ENCODE measurements at places on chromosomes 6 and 20. TPM values are rescaled to one million over a fixed set of nuclear protein-coding genes. Genes with fewer than 3 reads are reported as not detected.

DNA sequence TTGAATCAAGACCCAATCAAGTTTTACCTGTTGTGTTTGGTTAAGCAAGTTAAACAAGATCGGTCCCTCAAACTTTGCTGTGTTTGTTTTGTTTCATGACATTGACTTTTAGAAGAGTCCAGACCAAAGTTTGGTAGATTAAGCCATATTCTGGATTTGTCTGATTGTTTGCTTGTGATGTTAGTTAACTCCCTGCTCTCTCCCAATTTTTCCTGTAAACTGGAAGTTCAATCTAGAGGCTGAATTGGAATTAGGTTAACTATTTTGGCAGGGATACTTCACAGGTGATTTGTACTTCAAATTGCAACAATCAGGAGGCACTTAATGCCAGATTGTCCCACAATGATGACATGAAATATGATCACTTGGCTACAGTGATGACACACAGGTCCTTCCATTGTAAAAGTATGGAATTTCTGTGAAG lies 13.6 kb upstream of the SH3BGRL2 start:
- DNase-seq, result no peak

DNA sequence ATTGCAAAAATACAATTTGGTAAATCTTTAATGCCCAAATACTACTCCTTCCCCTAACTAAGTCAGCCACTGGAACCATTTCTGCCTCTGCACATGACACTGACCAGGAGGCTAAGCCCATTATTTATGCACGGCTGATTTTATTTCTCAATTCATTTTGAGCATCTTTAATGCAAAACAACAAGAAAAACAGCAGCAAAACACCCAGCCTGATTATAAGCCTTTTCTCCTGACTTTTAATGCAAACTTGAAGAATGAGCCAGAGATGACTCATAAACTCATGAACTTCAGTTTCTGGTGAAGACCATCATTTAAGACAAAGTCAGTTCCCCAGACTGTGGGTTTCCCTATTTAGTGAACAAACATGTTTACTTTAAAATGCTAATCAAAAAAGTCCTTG lies 51.6 kb downstream of the CYP24A1 start:
- DNase-seq, result no peak

The BPIFA1 gene
- total RNA-seq, result not detected

The DCDC2 gene
- total RNA-seq, result 0.12 TPM

GRCh38 chr6:90298459-90299053 lies 1.9 kb upstream of the BACH2 start:
- DNase-seq, result no peak

DNA sequence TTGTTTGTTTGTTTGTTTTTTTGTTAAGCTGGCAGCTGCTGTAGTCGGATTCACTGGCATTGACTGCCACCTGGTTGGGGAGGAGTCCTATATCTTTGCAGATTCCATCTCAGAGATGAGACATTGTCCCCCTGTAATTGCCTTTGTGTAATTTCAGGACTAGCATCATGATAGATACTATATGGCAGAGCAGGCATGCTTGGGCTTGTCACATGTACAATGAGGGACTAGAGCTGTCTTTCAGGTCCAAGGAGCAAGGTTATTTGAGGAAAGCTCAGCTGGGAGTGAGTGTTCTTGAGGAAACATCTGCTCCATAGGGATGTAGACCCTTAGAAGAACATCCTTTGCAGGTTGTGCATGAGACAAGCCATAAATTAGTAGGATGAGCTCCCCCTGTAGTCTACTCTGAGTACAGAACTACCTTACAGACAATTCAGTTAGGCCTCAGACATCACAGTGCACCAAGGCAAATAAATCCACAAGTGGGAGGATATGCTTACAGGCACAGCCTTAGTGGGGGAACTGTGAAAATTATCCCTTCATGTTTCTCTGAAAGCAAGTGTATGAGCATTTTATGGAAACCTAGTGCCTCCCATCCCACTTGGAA lies 62.1 kb downstream of the BMP2 start:
- DNase-seq, result no peak

- DNase-seq, result peak; percentile 22
These were observed 16.9 kb downstream of the NDRG3 start for GRCh38 chr20:36728986-36729385.

The PRND gene
- total RNA-seq, result not detected

The BFSP1 gene
- total RNA-seq, result 1.2 TPM

DNA sequence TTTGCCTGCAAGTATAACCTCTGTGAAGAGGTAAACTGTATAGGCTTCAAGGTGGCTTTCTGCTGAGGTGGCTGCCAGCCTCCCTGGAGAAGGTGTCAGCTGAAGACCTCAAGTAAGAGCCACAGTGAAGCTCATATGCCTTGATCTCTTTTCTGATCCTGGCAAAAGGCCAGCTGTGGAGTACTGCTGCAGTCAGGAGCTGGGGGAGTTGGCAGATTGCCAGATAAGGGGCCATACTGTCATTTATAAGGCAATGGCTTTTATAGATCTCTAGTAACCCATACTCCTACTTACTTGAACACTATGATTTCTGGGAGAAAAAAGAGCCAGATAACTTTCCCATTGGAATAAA lies 8.8 kb upstream of the CEP85L start:
- DNase-seq, result peak; percentile 55

The MYMX gene
- not detected for total RNA-seq

DNA sequence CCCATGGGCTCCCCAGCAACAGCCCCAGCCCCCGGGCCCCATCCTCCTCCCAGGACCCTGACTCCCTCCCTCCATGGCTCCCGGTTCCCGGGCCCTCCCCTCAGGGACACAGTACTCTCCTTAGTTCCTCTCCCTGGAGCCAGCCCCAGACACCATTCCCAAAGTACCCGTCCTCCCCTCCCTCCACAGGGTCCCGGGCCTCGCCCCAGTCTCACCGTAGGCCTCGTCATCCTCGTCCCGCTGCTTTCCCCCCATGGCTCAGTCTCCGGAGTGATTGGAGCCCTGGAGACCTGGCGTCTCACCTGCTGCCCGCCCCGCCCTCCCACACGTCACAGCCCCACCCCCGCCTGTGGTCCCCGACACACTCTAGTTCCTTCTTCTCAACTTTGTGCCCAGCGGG lies at the start of gene SLC44A4:
SLC44A4 (minus strand) TSS at position 272 of the 400 bp plus-strand sequence; CDS start at position 255, 17 bp downstream.
- DNase-seq, result no peak

Data from activated T-cell treated with anti-CD3 and anti-CD28 coated beads, Interleukin-2, amount 50 U/mL, for 72 hours (primary cell).